ENCODE measurements at places on chromosomes 5 and 9.

- DNase-seq: no peak
Observed at GRCh38 chr5:112216140-112216539, 202.9 kb downstream of the EPB41L4A start.

DNA sequence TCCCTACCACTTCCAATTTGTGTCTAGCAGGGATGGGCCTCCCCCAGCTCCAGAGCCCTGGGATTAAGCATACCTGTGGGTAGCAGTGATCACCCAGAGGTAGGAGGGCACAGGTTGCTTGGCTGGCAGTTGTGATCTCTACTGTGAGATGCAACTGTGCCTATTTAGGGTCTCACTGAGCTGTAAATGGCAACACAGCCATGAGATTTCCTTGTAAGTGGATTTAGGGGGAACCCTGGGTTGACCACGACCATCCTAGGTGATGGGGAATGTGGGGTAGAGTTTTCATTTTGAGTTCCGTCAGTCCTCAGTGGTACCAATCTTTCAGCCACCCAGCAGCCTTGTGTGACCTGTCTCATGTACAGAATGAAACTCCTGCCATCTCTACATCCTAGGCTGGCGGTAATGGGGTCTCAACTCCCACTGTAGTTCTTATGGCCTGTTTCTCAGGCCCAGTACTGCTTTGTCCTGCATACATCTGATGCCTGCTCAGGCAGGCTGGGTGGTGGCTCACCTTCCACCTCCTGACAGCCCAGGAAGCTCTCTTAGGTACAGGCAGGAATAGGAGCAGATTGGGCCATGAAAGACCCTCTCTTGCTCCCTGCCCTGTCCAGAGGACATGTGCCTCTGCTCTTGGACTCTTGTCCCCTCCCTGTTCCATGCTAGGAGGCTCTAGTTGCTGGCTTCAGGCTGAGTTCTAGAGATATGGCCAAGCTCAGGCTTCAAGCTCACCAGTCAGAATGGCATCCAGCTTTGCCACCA is 8.1 kb downstream of the HNRNPAB start:
- no peak for DNase-seq

DNA sequence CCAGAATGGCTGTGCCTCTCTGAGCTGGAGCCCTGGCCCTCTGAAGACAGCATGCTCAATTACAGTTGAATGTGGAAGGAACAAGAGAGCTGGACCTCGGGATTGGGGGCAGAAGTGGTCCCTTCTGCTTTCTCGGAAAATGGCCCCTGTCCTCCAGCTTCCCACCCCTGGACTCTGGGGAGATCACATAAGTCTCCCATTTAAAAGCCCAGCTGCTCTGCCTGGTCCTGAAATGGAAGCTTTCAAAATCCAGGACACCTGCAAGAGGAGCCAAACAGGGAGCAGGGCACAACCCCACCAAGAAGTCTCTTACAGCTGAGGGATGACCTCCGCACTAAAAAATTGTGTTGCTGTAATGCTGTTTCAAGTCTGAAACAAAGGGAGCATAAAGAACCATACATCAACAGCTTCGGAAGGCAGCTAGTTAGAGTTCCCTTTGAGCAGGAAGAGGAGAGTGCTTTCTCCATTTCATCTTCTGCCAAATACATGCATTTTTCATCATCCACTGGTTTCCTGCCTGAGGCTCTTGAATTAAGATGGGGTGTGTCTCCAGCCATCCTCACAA is 48.2 kb downstream of the TGFBI start:
- no peak for DNase-seq

DNA sequence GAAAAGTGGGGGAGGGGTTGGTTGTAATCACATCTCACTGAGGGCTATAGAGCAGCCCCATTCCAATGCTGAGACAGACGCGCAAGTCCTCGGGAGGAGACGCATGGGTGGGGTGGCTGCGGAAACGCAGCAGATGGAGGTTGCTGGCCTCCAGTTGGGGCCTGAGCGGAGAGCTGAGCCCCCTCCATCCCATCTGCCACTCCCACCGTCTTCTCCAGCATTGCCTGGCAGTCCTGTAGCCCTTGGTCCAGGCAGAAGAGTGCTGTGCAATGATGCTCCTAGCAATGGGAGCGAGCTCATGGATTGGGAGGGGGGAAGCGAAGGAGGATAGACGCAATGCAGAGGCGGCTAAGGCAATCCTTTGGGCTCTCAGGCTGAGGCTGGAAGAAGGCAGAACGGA is 79.4 kb upstream of the GLRA1 start:
- DNase-seq: no peak

DNA sequence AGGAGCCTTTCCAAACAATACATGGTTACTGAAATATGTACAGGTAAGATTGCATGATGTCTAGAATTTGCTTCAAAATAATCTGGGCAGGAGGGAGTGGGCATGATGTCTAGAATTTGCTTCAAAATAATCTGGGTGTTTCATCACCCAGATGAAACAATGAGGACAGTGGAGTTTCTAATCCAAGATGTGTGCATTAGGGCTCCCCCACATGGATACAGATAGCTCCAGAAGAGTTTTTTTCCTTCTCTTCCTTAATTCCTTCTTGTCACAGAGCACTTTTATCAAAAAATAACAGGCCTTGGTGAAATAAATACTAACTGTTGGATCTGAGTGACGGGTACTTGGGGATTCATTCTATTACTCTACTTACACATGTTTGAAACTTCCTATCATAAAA is 14.9 kb downstream of the ATOX1 start:
- no peak for DNase-seq

DNA sequence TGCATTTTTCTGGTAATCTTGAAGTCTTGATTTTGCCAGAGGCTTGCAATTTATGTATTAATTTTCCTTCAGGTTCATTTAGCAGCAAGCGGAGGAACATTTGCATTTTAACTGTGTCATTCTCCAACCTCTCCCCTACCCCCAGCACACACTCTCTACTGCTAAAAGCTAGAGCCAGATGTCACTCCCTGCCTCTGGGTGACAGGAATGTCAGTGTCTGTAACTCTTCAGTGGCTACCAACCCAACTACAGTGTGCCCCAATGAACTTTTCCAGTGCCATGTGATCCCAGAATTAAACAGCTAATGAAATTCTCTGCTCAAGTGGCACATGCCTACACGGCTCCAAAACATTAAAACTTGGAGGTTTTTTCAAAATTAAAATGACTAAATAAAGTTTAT is 260.3 kb downstream of the GOLPH3 start:
- DNase-seq: no peak

DNA sequence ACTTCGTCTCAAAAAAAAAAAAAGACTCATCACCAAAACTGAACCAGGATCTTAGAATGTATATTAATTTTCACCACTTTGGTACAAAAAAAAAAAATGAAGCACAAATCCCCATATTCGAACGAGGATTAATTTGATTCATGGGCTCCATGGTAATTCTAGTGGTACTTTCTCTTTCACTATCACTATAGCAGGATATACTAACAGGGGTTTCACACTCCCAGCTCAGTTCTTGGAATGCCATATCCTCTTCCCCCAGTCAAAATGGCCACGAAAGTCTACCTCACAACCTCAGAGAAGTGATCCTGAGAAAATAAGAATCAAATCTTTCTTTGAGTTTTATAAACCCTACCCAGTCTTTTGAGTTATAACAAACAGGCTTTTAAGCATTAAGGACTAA is 235.7 kb downstream of the FBXL17 start:
- DNase-seq: no peak

DNA sequence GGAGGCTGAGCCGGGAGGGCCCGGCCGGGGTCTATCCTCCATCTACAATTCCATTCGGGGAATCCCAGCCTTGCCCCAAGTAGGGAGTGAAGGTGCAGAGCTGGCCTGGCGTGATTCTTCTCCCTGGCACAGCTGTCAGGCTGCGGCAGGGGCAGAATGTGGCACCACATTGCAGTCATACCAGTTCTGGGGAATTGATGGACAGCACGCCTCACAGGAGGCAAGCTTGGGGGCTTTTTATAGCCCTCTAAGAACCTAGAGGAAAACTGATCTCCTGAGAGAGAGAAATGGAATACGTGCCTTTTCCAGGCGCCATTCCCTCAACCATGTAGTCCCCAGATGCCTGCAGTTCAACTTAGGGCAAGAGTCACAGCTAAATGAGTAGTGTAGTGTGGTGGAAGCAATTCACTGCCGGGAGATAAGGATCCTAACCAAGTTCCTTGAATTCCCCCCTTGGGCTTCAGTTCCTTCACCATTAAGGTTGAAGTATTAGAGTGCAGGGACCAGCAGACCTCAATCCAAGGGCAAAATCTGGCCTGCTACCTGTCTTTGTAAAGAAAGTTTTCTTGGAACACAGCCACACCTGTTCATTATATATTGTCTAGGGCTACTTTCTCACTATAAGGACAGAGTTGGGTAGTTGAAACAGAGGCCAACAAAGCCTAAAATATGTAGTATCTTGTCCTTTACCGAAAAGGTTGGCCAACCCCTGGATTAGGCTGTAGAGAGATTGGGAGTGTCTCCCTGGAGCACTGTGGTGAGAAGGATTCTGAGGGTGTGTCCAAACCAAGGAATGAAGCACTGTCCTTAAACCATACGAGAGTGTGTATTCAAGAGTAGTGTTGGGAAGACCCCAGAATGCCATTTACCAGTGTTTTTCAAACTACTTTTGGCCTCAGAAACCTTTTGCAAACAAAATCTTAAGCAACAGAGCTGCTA is 10.6 kb downstream of the AFAP1L1 start:
- DNase-seq: no peak

DNA sequence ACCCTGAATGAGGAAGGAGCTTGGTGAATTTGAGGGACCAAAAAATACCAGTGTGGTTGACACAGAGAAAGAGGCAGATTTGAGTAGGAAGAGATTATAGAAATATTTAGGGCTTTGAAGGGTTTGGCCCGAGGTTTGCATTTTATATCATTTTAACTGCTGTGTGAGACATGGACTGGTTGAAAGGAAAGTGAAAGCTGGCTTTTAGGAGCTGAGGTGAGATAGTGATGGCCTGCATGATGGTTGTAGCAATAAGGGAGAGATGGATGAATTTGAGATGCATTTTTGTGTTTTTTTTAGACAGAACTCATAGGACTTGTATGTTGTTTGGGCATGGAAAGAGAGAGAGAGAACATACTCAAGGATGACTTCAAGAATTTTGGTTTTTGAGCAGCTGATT is 21.7 kb downstream of the FER start:
- DNase-seq: no peak

GRCh38 chr5:5751498-5751897 is 329.0 kb downstream of the ICE1 start:
- DNase-seq: no peak

DNA sequence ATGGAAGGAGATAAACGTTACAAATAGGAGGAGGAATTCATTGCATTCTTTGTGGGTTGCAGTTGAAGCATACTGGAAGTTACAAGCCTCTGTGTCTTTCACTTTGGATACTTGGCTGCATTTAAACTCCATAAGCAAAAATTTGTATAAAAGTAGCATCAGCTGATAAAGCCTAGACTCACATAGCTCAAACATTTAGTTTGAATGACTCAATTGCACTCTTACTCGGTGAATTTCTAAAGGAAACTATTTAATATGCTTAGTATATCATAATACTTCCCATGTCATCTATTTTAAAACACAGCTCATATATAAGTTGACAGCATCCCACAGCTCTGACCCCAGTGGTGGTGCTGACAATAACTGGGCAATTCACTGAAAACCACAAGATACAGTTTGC is 596.6 kb upstream of the ZNF608 start:
- no peak for DNase-seq

DNA sequence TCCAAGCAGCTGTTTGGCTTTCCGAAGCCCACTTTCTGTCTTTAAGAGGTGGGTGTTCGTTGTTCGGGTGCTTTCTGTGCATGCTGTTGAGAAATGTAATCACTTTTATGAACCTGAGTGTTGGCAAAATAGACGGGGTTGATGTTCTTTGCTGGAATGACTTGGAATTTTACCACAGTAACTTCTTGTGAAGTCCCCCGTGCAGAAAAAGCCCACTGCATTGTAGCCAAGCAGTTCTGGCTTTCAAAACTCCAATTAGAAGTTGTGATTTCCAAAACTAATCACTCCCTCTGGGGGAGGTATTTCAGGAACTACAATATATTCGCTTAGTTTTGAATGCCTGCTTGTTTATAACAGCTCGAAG is 111.1 kb downstream of the PAM start:
- peak; percentile 44 for DNase-seq

- no peak for DNase-seq
Observed at GRCh38 chr5:141940695-141941271, 17.1 kb downstream of the DELE1 start.

GRCh38 chr5:96753848-96754247 is 53.9 kb downstream of the ERAP1 start:
- DNase-seq: no peak

DNA sequence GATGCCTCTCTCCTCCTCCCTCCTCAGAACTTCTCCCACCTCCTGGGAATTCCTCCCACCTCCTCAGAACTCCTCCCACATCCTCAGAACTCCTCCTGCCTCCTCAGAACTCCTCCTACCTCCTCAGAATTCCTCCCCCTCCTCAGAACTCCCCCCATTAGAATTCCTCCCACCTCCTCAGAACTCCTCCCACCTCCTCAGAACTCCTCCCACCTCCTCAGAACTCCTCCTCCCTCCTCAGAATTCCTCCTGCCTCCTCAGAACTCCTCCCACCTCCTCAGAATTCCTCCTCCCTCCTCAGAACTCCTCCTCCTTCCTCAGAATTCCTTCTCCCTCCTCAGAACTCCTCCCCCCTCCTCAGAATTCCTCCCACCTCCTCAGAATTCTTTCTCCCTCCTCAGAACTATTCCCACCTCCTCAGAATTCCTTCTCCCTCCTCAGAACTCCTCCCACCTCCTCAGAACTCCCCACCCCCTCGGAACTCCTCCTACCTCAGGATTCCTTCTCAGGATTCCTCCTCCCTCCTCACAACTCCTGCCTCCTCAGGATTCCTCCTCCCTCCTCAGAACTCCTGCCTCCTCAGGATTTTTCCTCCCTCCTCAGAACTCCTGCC is 23.9 kb downstream of the SLC46A2 start:
- no peak for DNase-seq

DNA sequence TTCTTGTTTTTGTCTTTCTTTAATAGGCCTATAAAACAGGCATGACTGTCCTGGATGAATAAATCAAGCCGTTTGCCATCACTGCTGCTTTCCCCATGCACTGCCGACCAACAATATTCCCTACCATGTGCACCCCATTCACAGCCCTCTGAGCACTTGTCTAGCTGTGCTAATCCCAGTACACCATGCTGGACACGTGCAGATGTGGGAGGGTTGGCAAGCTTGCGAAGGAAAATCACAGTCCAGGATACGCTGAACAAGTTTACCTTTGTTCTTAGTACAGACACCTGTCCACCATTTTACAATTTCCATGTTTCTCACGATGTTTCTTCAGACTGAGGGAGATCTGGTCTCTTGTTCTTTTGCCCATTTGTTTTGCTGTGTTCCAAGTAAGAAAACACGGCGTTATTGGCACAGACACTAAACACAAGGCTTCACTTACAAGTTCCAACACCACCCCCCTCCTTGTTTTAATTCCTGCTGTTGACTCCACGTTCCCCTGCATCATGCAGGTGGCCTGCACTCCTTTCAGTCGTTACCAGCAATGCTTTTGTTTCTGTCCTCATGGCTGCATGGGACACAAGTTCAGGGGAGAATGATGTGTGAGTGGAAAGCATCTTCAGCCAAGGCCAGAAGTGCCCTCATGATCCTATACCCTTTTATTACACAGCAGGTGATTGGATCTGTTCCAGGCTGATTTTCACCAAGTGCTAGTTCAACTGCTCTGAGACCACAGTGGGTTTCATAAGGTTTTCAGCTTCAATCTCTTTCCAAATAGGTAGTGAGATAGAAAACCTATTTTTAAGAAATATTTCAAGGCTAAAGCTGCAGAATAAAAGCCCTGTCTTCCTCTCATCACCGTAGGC is 608.9 kb downstream of the IRX1 start:
- peak; percentile 46 for DNase-seq
